IMR-90 (cell line): ENCODE measurements at places on chromosomes 4 and X. TPM values are rescaled to one million over a fixed set of nuclear protein-coding genes. Genes with fewer than 3 reads are reported as not detected.

GLRA2 gene
- total RNA-seq = not detected in 2 replicates

TENT5D gene
- not detected in 2 replicates for total RNA-seq

SSX2 gene
- total RNA-seq = not detected in 2 replicates

CLDN22 gene
- total RNA-seq = not detected in 2 replicates

GPR119 gene
- total RNA-seq = not detected in 2 replicates

CSAG3 gene
- total RNA-seq = not detected in 2 replicates

ARX gene
- not detected in 2 replicates for total RNA-seq

STAP1 gene
- total RNA-seq = not detected in 2 replicates
